ENCODE measurements at places on chromosomes 7 and 10. TPM values are rescaled to one million over a fixed set of nuclear protein-coding genes. Genes with fewer than 3 reads are reported as not detected.

The SLC25A13 gene
- 46.9 TPM for total RNA-seq

The CCL24 gene
- not detected for total RNA-seq

The CHAT gene
- total RNA-seq = 5.7 TPM

The PRSS58 gene
- total RNA-seq = not detected

The GRID2IP gene
- total RNA-seq = not detected

The GARS1 gene
- 168 TPM for total RNA-seq

The SLC13A1 gene
- total RNA-seq = not detected
